Right lobe of liver (tissue), 6 donors: ENCODE measurements at places on chromosomes 3 and 15. TPM values are rescaled to one million over a fixed set of nuclear protein-coding genes. Genes with fewer than 3 reads are reported as not detected.

Gene FANCD2
- total RNA-seq: 0.40 TPM

Gene CCR3
- total RNA-seq: not detected

Gene SELENOT
- 62.7 TPM for total RNA-seq

Gene RUBCN
- 7.9 TPM for total RNA-seq

Gene MST1
- total RNA-seq: 634 TPM

Gene NR1I2
- total RNA-seq: 155 TPM

GRCh38 chr15:97706059-97706458, 254.4 kb upstream of the ARRDC4 start:
- H3K27ac ChIP-seq: no peak overlapping the region
- DNase-seq: no peak
- H3K27me3 ChIP-seq: no peaks in the 10 kb centered on the region
- no peaks in the 10 kb centered on the region for H3K4me1 ChIP-seq
- H3K36me3 ChIP-seq: no peaks in the 10 kb centered on the region

DNA sequence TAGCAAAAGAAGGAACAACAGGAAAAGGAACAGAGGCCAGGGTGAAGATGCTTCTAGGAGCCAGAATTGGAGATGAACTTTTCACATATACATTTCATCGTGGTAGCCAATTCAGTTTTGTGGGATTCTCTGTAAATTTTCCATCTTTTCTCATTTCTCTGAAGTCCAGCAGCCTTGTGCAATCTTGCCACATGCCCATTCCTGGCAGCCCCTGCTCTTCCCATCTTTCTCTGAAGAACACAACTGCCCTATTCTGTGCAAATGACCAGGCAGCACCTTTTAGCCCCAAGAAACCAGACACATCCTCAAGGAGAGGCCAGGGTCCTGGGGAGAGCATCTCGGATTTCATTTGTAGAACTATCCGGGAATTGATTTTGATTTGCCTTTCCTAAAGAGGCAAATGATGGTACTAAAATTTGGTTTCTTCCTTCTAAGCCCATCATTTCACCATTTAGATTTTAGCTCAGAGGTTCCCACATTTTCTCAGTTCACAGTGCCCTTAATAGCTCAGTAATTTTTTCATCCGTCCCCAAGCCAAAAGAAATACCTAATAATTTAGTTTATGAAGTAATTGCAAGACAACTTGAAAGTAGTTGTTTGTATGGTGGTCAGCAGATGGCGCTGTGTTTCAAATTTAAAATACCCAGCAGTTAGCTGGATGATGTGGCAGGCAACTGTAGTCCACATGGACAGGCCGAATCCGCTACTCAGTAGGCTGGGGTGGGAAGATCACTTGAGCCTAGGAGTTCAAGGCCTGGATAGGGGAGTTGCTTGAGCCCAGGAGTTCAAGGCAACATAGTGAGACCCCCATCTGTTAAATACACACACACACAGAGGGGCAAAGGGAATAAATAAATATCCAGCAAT, 61.3 kb upstream of the ACKR4 start:
- DNase-seq: no peak
- H3K27ac ChIP-seq: no peak overlapping the region
- no peaks in the 10 kb centered on the region for H3K27me3 ChIP-seq
- H3K4me1 ChIP-seq: no peaks in the 10 kb centered on the region
- no peak overlapping the region for H3K4me3 ChIP-seq

DNA sequence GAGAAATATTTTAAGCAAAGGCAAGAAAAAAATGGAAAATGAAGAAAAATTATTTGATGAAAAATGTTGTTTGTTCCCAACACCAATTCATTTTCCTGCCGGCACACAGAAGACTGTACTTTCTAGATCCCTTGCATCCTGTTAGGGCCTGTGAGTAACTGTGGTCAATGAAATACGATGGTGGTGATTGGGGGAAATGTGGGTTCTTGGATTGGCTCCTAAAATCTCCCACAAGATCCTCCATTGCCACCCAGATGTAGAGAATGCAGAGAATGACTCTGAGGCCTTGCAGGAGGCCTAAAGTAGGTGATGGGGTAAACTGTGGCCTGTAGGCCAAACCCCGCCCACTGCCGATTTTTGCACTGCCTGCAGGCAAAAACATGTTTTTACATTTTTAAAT, 46.3 kb upstream of the C3orf70 start:
- H3K4me1 ChIP-seq: no peaks in the 10 kb centered on the region
- H3K27me3 ChIP-seq: no peaks in the 10 kb centered on the region
- no peak overlapping the region for H3K4me3 ChIP-seq
- no peak for DNase-seq
- no peak overlapping the region for H3K27ac ChIP-seq
- H3K36me3 ChIP-seq: peaks cover 56% of the 10 kb centered on the region

- no peak overlapping the region for H3K27ac ChIP-seq
- H3K27me3 ChIP-seq: no peaks in the 10 kb centered on the region
- H3K36me3 ChIP-seq: no peaks in the 10 kb centered on the region
Measured at GRCh38 chr3:95319921-95320494, 1257.1 kb downstream of the NSUN3 start.

DNA sequence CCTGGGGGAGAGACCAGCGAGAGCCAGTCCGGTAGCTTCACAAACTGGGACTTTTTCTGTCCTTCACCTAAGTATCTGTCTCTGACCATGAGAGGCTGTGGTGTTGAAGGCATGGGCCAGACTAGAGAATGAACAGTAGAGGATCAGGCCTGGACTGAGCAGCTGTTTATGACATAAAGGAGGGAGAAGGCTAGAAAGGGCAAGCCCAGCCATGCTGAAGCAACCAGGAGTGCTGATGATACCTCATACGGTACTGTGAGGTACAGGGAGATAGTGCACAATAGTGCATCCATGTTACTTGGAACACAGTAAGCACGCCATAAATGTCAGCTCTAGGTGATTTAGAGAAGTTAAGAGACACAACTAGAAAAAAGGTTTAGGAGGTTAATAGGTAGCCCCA, 22.6 kb upstream of the TIMP4 start:
- no peaks in the 10 kb centered on the region for H3K4me1 ChIP-seq
- no peak overlapping the region for H3K27ac ChIP-seq

DNA sequence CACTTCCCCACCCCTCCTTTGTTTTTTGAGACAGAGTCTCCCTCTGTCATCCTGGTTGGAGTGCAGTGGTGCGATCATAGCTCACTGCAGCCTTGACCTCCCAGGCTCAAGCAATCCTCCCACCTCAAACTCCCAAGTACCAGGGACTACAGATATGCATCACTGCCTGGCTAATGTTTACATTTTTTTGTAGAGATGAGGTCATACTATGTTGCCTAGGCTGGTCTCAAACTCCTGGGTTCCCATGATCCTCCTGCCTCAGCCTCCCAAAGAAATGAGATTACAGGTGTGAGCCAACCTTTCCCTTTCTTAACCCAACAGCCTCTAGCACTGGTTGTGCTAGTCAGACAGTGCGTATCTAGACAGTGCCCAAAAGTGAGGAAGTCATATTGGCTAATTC, 6.4 kb upstream of the GATM start:
- H3K36me3 ChIP-seq: no peaks in the 10 kb centered on the region
- no peak overlapping the region for H3K4me3 ChIP-seq
- DNase-seq: no peak
- no peak overlapping the region for H3K27ac ChIP-seq
- H3K27me3 ChIP-seq: no peaks in the 10 kb centered on the region

- H3K27ac ChIP-seq: no peak overlapping the region
- no peak overlapping the region for H3K4me3 ChIP-seq
- H3K4me1 ChIP-seq: no peaks in the 10 kb centered on the region
- H3K36me3 ChIP-seq: no peaks in the 10 kb centered on the region
- H3K27me3 ChIP-seq: no peaks in the 10 kb centered on the region
- no peak for DNase-seq
Measured at GRCh38 chr3:82561784-82562183, 800.3 kb upstream of the GBE1 start.

- H3K27ac ChIP-seq: peak overlapping the region; percentile 41
- no peak for DNase-seq
- H3K4me1 ChIP-seq: peaks cover 10% of the 10 kb centered on the region
- H3K27me3 ChIP-seq: no peaks in the 10 kb centered on the region
- no peak overlapping the region for H3K4me3 ChIP-seq
Measured at GRCh38 chr3:156593814-156594213, 38.9 kb upstream of the SSR3 start.

DNA sequence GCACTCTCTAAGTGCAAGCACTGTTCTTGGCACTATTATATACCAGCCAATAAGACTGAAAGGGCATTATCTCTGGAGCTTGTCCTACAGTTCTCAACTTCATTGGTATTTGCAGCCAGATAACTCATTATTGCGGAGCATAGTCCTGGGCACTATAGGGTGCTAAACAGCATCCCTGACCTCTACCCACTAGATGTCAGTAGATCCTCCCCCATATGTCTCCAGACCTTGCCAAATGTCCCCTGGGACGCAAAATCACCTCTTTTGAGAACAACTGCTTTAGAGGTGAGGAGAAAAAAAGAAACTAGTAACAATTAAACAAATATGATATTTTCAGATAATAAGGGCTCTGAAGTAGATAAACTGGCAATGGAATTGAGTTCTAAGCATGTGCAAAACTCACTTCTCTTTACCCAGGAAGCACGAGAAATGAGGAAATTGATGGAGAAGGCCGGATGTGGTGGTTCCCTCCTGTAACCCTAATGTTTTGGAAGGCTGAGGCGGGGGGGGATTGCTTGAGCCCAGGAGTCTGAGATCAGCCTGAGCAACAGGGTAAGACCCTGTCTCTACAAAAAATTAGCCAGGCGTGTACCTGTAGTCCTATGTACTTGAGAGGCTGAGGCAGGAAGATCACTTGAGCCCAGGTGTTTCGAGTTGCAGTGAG, 61.4 kb downstream of the FRMD4B start:
- no peaks in the 10 kb centered on the region for H3K4me1 ChIP-seq
- DNase-seq: no peak
- H3K4me3 ChIP-seq: no peak overlapping the region

GRCh38 chr3:122985539-122985938, 42.0 kb downstream of the SEMA5B start:
- no peaks in the 10 kb centered on the region for H3K36me3 ChIP-seq
- no peak for DNase-seq
- no peak overlapping the region for H3K4me3 ChIP-seq
- no peak overlapping the region for H3K27ac ChIP-seq

- no peaks in the 10 kb centered on the region for H3K27me3 ChIP-seq
- no peak overlapping the region for H3K4me3 ChIP-seq
- no peak for DNase-seq
Measured at GRCh38 chr3:30356866-30357753, 249.3 kb upstream of the TGFBR2 start.

- H3K27me3 ChIP-seq: no peaks in the 10 kb centered on the region
- no peak overlapping the region for H3K4me3 ChIP-seq
- H3K4me1 ChIP-seq: no peaks in the 10 kb centered on the region
- H3K27ac ChIP-seq: no peak overlapping the region
- DNase-seq: no peak
Measured at GRCh38 chr3:81195478-81195877, 566.0 kb downstream of the GBE1 start.

- H3K4me1 ChIP-seq: no peaks in the 10 kb centered on the region
- no peaks in the 10 kb centered on the region for H3K27me3 ChIP-seq
- no peak overlapping the region for H3K27ac ChIP-seq
- H3K4me3 ChIP-seq: no peak overlapping the region
- peak; percentile 62 for DNase-seq
Measured at GRCh38 chr3:192188218-192188835, 539.0 kb downstream of the FGF12 start.

GRCh38 chr3:76266511-76266910, 481.2 kb upstream of the ZNF717 start:
- no peaks in the 10 kb centered on the region for H3K36me3 ChIP-seq
- no peaks in the 10 kb centered on the region for H3K27me3 ChIP-seq
- H3K4me1 ChIP-seq: no peaks in the 10 kb centered on the region
- no peak overlapping the region for H3K27ac ChIP-seq
- no peak for DNase-seq

DNA sequence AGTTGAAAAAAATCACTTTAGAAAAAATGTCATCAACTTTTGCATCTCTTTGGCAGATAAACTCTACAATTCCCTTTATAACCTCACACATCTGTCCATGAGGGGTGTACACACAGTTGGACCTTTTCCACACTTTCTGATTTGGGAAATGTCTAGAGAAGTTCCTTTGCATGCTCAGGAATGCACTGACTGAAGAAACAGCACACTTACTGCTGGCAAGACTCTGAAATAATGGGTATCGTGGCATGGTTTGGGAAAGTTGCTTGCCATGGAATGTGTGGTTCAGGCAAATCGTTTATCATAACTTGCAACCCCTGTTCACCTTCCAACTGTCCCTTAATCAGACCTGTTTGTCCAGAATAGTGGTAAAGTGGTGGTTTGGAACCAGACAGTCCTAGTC, 135.3 kb upstream of the TGFBR2 start:
- H3K36me3 ChIP-seq: no peaks in the 10 kb centered on the region
- no peaks in the 10 kb centered on the region for H3K27me3 ChIP-seq
- no peak overlapping the region for H3K27ac ChIP-seq
- no peak for DNase-seq
- H3K4me1 ChIP-seq: no peaks in the 10 kb centered on the region
- H3K4me3 ChIP-seq: no peak overlapping the region

GRCh38 chr3:31035681-31036080, 141.2 kb upstream of the GADL1 start:
- H3K27me3 ChIP-seq: no peaks in the 10 kb centered on the region
- H3K27ac ChIP-seq: no peak overlapping the region
- no peaks in the 10 kb centered on the region for H3K36me3 ChIP-seq

DNA sequence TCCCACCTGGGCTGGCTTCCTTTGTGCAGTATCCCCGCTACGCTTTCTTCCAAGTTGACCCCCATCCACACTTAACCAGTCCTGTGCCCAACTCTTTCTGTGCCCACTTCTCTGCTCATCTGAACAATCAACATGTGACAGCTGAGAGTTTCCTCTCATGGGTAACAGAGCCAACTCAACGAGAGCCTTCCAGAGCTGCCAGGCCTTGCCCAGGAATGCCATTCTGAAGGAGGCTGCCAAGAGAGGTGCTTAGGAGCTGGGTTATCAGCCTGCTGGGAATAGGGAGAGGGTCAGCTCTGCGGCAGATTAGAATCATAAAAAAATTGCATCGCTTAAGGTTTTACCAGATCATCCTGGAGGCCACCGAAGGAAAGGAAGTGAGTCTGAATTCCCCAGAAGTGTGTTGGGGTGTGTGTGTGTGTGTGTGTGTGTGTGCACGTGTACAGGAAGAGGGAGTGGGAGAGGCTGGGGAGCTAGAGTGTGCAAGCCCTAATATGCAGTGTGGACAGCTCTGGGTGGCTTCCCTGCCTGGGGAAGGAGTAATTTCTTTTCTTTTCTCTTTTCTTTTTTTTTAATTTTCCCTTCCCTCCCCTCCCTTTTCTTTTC, 66.7 kb downstream of the ITGA11 start:
- no peaks in the 10 kb centered on the region for H3K27me3 ChIP-seq
- H3K27ac ChIP-seq: no peak overlapping the region
- no peaks in the 10 kb centered on the region for H3K4me1 ChIP-seq
- no peak for DNase-seq
- no peaks in the 10 kb centered on the region for H3K36me3 ChIP-seq
- H3K4me3 ChIP-seq: no peak overlapping the region

GRCh38 chr3:173395073-173395411, 2.5 kb upstream of the NLGN1 start:
- DNase-seq: no peak
- H3K27me3 ChIP-seq: no peaks in the 10 kb centered on the region
- no peak overlapping the region for H3K27ac ChIP-seq
- H3K4me1 ChIP-seq: peaks cover 31% of the 10 kb centered on the region
- no peaks in the 10 kb centered on the region for H3K36me3 ChIP-seq
